Stimulated activated CD8-positive, alpha-beta memory T cell treated with anti-CD3 and anti-CD28 coated beads, Interleukin-15, amount 100 ng/mL, for 4 hours (primary cell): ENCODE measurements at places on chromosomes 6 and 20.

DNA sequence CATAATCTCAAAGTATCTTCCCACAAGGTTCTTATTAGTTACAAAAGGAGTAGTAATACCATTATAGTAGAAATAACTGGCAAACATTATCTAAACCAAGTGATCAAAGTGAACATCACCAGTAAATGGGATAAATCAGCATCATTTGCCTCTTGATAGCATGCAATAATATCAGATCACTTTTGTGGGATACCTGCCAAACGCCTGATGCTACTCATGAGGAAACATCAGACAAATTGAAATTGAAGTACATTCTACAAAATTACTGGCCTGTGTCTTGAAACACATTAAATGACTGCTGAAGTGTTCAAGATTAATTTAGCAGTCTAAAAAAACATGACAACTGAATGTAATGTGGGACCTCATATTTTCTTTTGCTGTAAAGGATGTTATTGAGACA lies 208.1 kb downstream of the TINAG start:
- DNase-seq = no peak

GRCh38 chr6:118761645-118762044 lies 110.3 kb upstream of the CEP85L start:
- DNase-seq = no peak

GRCh38 chr6:82057846-82058554 lies 189.5 kb downstream of the IBTK start:
- DNase-seq = no peak

GRCh38 chr20:13800728-13801134 lies 15.9 kb downstream of the NDUFAF5 start:
- DNase-seq = no peak

DNA sequence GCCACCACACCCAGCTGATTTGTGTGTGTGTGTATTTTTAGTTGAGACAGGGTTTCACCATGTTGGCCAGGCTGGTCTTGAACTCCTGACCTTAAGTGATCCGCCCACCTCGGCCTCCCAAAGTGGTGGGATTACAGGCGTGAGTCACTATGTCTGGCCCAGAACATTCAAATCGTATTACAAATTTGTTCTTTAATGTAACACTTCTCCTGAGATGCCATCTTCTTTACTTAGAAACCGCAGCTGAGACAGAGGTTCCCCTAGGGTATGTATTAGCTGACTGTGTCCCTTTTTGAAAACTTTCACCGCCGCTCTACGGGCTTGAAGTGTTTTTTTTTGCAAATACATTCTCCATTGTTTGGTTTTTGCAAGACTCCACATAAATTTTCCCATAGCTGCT lies 62.6 kb downstream of the TOX2 start:
- DNase-seq = no peak

DNA sequence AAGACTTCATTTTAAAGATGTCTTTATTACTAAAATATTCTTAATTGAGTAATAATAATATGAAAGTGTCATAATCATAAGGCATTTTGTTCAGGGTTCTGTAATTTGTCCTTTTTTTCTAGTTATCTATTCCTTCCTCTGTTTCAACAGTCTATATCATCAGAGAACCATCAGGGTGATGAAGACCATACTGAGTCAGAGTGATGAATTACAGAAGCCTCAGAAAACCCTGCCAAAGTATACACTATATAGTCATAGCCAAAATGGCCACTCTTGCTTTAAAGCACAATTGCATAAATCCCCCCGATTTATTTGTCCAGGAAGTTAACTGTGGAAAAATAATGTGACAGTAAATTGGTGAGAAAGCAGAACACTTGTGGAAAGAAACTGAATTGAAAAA lies 735.0 kb downstream of the EPHA7 start:
- no peak for DNase-seq

DNA sequence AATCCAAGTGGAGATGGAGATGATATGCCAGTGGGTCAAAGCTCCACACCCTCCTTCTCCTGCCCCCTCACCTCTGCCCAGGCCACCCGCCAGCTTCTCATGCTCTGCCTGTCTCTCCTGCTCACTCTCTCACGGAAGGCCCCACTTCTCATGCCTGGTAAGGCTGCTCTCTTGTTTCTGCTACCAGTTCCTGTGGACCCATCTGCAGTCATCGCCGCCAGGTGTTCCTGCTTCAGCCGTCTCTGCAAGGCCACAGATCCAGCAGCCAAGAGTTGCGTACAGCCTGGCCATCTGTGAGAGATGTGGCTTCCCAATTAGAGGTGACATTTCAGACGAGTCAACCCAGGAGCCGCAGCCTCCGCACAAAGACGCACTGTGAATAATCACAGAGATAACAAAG lies 40.8 kb upstream of the NXT1 start:
- no peak for DNase-seq

GRCh38 chr6:760982-761955 lies 68.3 kb upstream of the EXOC2 start:
- DNase-seq = no peak

- no peak for DNase-seq
These were observed 32.7 kb downstream of the CENPW start for GRCh38 chr6:126372626-126373025.

DNA sequence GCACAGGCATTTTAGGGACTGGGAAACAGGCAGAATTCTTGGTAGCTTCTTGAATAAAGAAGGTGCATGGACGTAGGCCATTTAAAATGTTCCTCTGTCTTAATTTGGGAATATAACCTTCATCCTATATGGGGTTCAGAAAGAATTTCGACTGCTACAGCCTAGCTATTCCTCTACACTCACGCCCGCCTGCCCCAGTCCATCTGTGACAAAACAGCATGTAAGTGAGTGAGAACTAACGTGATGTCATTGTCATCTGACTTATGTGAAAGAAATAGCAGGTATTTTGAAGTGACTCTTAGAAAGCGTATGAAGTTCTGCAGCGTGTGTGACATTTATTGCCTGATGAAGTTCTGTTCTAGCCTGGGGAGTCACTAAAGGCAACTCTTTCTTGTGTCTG lies 52.2 kb upstream of the SLC22A1 start:
- no peak for DNase-seq

- DNase-seq = no peak
These were observed 13.3 kb upstream of the TREM2 start for GRCh38 chr6:41176189-41176588.

GRCh38 chr20:61449916-61450315 lies 197.9 kb downstream of the CDH4 start:
- DNase-seq = no peak

DNA sequence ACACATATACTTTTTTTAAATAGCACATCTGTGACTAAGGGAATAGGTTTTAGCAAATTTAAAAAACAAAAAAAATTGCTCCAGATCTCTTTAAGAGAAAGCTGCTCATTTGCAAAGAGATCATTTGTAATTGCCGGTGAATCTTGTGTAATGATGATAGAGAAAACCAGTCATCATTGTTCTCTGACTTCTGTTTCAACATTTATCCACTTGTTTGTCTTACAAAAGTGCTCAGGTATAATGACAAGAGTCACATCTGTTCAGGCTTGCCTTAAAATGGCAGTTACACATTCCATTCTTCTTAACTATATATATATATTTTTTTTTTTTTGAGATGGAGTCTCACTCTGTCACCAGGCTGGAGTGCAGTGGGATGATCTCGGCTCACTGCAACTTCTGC lies 165.2 kb downstream of the AIG1 start:
- no peak for DNase-seq

DNA sequence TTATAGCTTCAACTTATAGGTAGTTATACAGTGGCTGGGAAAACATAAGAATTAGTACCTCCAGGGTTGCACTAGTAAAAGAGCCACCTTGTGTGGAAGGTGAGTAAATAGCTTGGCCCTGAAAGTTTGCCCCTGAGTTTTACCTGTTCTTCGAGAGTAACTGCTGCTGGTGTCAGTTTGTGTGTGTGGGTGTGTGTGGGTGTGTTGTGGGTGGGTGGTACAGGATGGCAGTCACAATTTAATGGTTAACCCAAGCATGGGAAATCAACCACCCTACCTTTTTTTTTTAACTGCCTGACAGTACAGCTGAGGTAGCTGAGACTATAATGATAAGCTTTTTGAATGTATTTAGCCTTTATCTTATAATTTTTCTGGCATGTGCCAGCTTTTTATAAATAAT lies 137.3 kb downstream of the STXBP5 start:
- DNase-seq = no peak

DNA sequence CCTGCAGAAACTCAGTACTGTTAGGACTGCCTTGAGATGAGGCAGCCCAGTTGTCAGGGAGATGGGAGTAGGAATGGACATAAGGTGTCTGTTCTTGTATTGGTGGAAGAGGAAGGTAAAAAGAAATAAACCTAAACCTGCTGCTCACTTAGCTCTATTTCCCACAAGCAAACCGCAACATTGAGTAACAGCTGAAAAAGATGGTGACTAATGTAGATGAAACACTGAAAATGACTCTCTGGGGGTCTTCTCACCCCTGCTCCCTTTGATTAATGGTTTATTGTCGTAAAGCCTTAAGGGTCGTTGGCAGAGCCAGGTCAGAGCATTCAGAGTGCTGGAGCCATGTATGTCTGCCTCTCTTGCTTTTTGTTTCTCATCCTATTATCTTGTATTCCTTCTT lies 87.5 kb downstream of the FOXO3 start:
- DNase-seq = no peak

GRCh38 chr6:138161088-138161337 lies 726 bp upstream of the ARFGEF3 start:
- DNase-seq = no peak

GRCh38 chr20:17614812-17615644 lies 45.2 kb downstream of the DSTN start:
- no peak for DNase-seq

GRCh38 chr20:41299899-41300298 lies 17.6 kb downstream of the ZHX3 start:
- no peak for DNase-seq

- DNase-seq = no peak
These were observed 199.6 kb downstream of the ISM1 start for GRCh38 chr20:13420625-13421024.

DNA sequence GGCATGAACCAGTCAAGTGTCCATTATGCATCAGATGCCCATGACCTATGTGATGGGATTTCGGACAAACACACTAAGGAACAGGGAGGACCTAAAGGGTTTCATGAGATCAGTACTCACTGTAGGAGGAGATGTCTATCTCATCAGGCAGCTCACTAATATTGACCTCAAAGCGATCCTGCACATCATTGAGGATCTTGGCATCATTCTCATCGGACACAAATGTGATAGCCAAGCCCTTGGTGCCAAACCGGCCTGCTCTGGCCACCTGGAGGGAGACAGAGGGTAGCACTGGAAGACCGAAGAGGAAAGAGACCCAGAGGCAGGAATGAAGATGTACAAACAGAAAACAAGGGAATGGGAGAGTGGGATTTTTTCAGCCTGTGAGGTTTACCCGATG lies 1.9 kb downstream of the MCCD1 start:
- no peak for DNase-seq

DNA sequence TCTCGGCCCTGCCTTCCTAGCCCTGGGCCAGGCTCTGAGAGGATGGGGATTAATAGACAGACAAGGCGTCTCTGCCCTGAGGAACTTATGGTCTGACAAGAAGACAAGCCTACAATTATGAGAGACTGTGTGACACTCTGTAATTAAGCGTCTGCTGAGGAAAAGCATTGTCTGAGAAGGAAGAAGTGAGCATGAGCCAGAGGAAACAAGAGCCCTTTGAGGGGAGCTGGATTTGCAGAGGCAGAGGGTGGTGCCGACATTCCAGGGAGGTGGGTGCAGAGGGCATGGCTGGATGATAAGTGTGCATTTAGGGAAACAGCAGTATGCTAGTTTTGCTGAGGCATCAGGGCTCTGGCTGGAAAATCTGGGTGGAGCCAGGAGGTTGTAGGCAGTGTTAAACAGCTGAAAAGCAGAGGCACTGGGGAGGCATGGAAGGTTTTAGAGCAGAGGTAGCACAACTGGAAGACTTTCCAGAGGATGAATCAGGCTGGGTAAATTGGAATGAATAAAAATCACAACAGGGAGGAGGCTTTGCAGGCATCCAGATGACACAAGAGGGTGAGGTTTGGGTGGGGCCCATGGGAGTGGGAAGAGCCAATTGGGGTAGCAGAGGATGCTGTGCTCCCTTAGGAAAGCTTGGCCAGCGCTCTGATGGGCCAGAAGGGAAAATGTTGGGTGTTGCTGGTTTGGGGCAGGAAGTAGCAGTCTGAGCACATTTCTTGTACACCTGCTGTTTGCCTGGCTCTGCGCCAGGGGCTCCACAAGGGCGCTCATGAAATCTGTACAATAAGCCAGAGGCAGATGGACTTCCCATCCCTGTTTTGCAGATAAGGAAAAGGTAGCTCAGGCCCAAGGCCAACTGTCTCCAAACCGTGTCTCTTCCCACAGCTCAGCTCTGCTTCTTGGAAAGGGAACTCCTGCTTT lies 74.0 kb upstream of the MYL9 start:
- no peak for DNase-seq

GRCh38 chr20:46118481-46119020 lies 437 bp downstream of the CD40 start:
- no peak for DNase-seq

GRCh38 chr6:165895421-165896165 lies 232.6 kb upstream of the PDE10A start:
- DNase-seq = no peak

- DNase-seq = no peak
These were observed 184.8 kb upstream of the HDAC2 start for GRCh38 chr6:114155763-114156162.

DNA sequence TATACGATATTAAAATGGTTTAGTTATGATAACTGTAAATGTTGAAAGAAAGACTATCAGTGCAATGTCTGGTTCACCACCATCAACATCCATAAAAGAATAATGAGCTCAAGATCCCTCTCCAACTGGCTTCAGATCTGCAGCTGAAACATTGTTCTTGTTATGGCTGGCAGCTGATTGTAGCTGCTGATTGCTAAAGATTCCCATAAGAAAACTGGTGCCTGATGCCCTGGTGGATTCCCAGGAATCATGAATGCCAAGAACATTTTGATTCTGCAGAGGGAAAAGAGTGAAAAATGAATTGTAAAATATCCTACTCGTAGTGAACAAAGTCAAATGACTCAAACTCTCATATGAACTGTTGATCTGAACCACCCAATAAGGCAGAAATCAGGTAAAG lies 1160.2 kb downstream of the EPHA7 start:
- DNase-seq = no peak

GRCh38 chr6:12605888-12606345 lies 110.7 kb upstream of the PHACTR1 start:
- DNase-seq = no peak

DNA sequence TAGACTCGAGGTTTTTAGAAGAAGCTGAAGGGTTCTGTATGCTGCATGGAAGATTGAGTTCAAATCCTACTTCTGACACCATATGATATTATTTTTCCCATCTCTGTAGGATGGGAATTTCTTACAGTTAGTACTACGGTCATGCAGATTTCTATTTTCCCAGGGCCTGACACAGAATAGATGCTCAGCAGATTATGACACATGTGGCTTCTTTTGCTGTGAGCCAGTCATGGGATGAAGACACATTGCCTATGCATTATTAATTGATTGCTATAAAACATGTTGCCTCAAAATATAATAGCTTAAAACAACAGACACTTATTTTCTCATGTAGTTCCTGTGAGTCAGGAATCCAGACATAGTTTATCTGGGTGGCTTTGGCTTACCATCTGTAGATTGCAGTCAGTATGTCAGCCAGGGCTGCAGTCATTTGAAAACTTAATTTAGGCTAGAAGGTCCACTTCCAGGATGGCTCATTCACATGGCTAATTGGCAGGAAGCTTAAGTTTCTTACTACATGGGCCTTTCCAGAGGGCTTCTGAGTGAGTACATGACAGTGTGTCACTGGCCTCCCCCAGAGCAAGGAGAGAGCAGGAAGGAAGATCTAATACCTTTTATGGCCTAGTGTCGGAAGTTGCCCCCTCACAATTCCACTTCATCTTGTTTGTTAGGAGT lies 29.5 kb downstream of the TOP1 start:
- DNase-seq = no peak
